AG04450 (cell line): ENCODE measurements at places on chromosomes 2 and 18.

DNA sequence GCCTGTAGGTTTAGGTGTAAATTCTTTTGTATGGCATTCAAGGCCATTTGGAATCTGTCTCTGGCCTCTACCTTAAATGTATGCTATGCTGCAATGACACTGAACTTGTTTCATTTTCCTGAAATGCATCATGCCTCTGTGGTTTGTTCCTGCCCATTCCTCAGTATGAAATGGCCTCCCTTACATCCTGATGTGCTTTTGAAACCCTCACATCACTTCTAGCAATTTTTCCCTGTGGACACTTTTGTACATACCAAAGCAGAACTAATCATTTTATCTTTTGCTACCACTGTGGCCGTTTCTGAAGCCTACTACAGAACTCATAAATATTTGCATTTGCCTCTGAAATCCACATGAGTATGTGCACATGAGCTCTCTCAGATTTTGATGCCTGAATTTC is 557.2 kb downstream of the ERBB4 start:
- DNase-seq, result no peak

DNA sequence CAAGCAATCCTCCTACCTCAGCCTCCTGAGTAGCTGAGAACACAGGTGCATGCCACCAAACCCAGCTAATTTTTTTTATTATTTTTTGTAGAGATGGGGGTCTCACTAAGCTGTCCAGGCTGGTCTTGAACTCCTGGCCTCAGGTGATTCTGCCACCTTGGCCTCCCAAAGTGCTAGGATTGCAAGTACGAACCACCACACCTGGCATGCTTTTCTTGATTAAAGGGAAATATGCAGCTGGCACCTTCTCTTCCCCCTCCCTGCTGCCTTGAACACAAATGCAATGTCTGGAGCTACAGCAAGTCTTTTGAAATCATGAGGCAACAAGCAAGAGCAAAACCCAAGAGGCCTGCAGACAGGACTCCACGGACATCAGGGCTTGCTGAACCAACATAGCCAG is 26.8 kb upstream of the BIN1 start:
- no peak for DNase-seq

GRCh38 chr2:18123577-18123976 is 245.1 kb downstream of the KCNS3 start:
- DNase-seq, result no peak

- no peak for DNase-seq
These were observed 186.5 kb downstream of the LNPK start for GRCh38 chr2:175815537-175815936.

DNA sequence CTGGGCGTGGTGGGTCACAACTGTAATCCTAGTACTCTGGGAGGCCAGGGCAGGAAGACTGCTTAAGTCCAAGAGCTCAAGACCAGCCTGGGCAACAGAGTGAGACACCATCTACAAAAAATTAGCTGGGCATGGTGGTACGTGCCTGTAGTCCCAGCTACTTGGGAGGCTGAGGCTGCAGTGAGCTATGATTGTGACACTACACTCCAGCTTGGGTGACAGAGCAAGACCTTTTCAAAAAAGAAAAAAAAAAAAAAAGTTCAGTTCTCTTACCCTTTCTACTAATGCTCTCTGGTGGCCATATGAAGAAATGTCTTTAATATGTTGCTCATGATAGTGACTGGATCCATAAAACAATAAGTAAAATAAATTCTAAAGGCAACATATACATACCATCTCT is 14.9 kb downstream of the TYW5 start:
- DNase-seq, result no peak

- no peak for DNase-seq
These were observed 130.9 kb downstream of the STK39 start for GRCh38 chr2:168116448-168116847.

GRCh38 chr2:49069829-49070228 is 84.5 kb downstream of the FSHR start:
- no peak for DNase-seq

GRCh38 chr18:76963936-76964335 is 141.6 kb downstream of the ZNF236 start:
- no peak for DNase-seq

GRCh38 chr2:205475416-205475768 is 206.9 kb upstream of the NRP2 start:
- no peak for DNase-seq

GRCh38 chr18:49321797-49322461 is 138.5 kb downstream of the DYM start:
- no peak for DNase-seq

- no peak for DNase-seq
These were observed 667.3 kb upstream of the CRIM1 start for GRCh38 chr2:35688309-35688708.

DNA sequence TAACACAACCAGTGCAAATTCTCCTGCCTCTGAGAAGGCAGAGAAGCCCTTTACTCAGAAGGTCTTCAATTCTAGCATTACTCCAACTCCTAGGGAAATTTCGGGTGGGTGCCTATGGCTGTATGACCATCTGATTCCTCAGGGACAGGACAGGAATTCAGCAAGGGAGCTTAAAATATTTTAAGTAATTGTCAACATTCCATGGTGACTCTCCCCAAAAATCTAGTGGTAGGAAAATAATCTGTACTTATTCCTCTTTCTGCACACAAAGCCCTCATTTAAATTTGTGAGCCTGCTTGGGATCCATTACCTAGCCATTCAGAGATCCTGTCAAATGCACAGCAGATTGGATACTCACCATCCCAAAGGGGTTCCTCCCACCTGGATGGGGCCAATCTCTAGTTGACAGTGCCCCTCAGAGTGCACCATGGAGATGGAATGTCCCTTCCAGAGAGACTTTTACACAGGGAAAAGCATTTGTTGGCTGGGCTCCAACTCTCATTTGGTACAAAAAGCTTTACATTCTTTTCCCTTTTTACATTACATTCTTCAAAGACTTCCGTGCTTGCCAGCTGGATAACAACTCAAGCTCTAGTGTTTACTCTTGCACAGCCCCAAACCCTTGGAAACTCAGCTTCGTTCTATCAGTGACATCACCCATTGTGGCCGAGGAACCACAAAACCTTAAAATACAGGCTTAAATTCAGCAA is 3.1 kb upstream of the TMEM150A start:
- peak; percentile 78 for DNase-seq

- DNase-seq, result no peak
These were observed 107.1 kb upstream of the MAPRE2 start for GRCh38 chr18:34933909-34934661.

DNA sequence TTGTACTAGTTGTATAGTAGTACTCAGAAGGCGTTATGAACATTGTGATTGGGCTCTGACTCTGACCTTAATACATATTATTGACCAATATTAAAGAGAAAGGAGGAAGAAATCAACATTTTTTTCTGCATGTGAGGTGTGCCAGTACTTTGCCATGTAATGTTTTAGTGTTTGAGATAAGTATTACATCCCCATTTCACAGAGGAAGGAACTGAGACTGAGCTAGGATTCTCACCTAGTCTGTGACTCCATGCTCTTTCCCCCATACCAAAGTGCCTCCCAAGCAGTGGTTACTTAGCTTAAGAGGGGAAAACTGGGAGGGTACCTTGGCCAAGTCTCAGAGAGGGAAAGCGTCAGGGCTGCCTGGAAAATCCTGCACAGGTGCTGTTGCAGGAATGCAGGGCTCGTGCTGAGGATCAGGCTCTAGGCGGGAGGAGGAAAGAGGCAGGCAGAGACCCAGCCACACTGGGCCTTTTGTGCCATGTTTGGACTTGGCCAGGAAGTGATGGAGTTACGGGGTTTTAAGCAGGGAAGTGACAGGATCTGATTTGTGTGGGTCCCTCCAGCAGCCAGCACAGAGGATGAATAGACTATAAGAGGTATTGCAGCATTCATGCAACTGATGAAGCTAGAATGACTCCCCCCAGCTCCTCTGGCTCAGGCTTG is 1.7 kb downstream of the PNKD start:
- DNase-seq, result no peak

- no peak for DNase-seq
These were observed 4.6 kb upstream of the ACAA2 start for GRCh38 chr18:49817947-49818346.

DNA sequence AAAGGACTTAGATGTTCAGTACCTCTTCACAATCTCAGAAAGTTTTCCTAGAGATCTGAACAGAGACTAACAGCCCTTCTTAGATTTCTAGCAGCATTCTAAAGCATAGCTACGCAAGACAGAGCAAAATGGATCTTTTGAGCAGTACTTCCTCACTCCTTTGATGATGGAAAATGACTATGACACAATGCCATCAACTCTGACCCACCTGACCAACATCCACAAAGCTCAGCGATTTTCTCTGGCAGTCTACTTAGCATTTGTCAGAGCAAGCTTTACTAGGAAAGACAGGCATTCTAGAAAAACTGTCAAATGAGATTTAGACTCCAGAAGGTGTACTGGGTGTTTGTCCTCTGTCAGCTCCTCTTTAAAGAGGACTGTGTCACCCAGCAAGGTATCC is 180.9 kb upstream of the ACVR2A start:
- DNase-seq, result no peak

GRCh38 chr2:137208431-137208891 is 443.1 kb downstream of the THSD7B start:
- DNase-seq, result no peak

DNA sequence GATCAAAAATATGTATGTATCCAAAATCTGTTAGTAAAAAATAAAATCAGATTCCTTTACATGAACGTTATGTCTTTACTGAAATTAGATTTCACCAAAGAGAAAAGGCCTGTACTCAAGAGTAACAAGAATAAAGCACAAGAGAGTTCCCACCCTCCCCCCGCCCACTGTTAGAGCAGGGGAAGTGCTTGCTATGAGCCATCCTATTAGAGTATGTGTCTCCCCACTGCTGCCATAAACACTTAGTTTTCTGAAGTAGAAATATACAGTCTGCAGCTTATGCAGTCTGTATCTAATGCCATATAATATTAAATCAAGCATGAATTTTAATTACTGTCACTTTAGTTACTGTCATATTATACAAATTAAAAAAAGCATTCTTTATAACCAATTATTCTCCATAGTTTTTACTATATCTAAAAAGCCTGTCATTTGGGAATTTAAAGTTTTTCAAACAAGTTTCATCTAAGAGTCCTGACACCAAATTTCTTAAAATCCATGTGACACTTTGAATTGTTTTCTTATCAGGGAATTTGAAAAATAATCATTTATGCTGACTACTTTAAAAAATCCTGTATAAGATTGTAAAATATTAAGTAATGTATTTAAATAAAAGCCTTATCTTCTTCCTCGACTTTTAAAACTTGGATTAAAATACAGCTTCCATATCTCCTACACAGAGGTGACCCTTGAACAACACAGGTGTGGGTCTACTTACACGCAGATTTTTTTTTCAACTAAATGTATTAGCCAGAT is 51.8 kb upstream of the GPR75 start:
- no peak for DNase-seq

- no peak for DNase-seq
These were observed 78.4 kb upstream of the ZC3H15 start for GRCh38 chr2:186407611-186408010.

- DNase-seq, result no peak
These were observed 425.4 kb upstream of the MMADHC start for GRCh38 chr2:150012986-150013385.

DNA sequence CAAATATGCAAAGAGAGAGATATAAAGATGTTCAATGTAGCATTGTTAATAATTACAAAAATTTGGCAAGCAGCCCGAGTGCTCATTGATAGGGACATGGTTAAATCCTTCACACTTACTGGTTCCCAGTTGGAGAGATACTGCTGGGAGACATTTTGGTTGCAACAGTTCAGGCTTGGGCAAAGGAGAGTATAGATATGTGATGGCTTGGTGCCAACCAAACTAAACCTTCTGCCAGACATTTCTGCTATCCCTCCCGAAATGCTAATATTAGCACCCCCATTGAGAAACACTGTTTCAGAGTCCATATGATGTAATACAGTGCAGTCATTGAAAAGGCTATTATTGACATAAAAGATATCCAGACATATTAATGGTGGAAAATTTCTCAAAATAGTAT is 11.5 kb downstream of the GEN1 start:
- DNase-seq, result no peak

- no peak for DNase-seq
These were observed 755 bp upstream of the ATP9B start for GRCh38 chr18:79068341-79068936.
